ENCODE measurements at places on chromosomes 3 and 15.

- DNase-seq, result no peak
Observed at GRCh38 chr15:57857871-57858270, 151.4 kb downstream of the POLR2M start.

DNA sequence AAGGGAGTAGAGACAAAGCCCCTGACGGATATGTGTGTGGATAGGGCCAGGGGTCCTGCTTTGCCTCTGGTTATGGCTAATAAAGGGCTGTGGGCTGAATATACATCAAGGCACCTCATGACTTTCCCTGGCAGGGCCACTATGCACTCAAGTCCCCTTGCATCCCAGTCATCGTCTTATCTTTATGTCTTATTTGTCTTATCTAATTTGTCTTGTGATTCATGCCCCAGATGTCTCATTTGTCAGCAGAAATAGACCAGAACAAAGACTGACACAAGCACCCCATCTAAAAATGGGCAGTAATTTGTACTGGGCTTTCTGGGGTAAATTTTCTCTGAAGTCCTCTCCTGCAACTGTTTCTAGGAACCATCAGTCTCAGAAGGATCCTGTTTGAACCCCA is 68.6 kb downstream of the ITGA11 start:
- no peak for DNase-seq

DNA sequence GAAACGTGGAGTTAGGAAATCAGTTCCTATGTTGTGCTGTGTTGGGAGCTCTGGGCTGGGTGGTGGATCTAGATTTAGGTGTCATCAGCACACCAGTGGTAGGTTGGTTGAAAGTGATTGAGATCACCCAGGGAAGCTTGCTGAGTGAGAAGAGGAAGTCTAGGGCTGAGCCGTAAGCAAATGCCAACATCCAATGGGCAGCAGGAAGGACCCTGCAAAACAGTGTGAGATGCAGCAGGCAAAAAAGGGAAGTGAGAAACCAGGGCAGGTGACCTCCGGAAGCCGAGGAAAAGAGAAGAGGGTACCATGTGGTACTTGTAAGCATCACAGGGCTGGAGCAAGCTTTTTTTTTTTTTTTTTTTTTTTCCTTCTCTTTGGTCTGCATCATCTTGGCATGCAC is 15.9 kb upstream of the COPG1 start:
- DNase-seq, result no peak

GRCh38 chr15:38374029-38374428 is 79.9 kb upstream of the FAM98B start:
- no peak for DNase-seq

GRCh38 chr3:188137051-188137450 is 16.9 kb upstream of the LPP start:
- DNase-seq, result no peak

DNA sequence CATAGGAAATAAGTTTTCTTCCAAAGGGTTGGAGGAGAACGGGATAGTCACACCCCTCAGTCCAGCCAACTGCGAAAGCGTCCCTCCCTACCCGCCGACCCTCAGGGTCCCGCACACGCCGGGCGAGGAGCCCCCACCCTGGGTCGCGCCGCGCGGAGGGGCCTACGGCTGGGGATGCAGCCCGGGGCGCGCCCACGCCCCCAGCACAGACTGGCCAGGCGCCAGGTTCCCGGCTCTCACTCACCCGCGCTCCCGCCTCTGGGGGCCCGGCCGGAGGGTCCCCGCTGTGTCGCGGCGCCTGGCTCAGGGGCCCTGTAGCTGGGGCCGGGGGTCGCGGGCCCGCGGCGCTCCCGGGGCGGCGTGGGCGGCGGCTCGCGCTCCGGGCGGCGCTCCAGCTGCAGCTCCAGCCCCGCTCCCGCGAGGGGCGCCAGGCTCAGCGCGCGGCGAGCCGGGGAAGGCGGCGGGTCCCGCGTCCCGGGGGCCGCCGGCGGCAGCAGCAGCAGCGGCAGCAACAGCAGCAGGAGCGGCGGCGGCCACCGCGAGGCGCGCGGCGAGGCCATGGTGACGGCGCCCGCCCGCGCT is 375 bp downstream of the HEG1 start:
- DNase-seq, result no peak

- no peak for DNase-seq
Observed at GRCh38 chr15:73983211-73983727, 8.8 kb downstream of the STOML1 start.

GRCh38 chr3:138197058-138197457 is 10.0 kb downstream of the ARMC8 start:
- no peak for DNase-seq

- no peak for DNase-seq
Observed at GRCh38 chr3:82641701-82642100, 880.3 kb upstream of the GBE1 start.

GRCh38 chr15:88479169-88479568 is 11.7 kb downstream of the MRPS11 start:
- DNase-seq, result no peak

DNA sequence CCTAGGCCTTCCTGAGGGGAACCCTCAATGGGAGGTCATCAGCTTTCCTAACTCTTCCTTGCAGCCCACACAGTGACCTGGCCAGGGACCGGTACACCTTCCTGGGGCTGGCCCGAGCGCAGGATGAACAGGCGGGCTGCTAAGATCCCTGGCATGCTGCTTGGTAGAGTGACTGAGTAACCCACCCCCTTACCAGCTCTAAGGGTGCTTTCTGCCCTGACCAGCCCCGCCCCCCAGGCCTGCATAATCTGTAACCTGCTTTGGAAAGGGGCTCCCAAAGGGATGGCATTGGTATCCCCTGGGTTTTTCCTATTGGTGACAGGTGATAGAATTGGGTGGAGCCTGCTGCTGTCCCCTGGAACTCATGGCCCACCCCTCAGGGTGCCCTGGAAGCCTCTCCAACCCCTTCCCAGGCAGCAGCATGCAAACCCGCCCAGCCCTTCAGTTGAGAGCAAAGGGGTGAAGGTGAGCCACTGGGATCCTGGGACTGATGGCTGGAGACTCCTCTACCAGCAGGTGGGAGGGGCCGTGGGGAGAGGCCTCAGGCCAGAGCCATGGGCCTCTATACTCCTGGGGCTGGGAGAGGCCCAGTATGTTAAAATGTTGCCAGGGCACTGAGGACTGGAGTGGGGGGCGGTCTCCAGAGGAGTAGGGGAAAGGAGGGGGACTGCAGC is 11.1 kb upstream of the KIF7 start:
- DNase-seq, result no peak

- DNase-seq, result no peak
Observed at GRCh38 chr3:27666708-27667107, 55.4 kb downstream of the EOMES start.

DNA sequence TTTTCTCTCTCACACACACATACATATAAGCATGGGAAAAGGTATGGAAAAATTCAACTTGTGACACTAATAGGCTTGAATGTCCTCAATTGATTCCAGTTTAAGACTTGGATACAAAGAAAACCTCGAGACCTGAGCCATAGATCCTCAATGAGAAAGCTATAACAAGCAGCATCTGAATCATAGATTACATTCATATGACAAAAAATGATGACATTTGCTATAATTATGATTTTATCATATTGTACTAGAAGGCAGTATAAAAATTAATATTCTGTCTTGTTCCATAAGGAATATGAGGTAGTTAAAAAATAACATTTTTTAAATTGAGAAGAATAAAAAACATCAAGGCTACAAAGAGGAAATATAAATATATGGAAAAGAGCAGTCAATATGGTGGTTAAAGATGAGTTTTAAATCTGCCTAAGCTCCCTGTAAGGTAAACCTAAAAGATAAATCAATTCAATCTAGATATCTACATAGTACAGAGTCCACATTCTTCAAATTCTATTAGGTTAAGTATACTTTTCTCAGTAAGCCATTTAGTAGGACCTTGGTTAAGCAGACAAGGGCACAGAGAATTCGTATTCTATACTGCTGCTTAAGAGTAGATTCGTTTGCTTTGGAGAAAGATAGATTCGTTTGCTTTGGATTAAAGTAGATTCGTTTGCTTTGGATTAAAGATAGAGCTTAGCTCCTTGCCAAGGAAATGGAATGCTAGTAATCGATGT is 175.7 kb downstream of the STAG1 start:
- no peak for DNase-seq

Measured in stimulated activated CD8-positive, alpha-beta memory T cell treated with anti-CD3 and anti-CD28 coated beads, Interleukin-15, amount 100 ng/mL, for 4 hours (primary cell).